ENCODE measurements at places on chromosomes 2 and 18. TPM values are rescaled to one million over a fixed set of nuclear protein-coding genes. Genes with fewer than 3 reads are reported as not detected.

SULT1C2 gene
- 0.85 TPM for total RNA-seq

LIPG gene
- 19.6 TPM for total RNA-seq

ZEB2 gene
- total RNA-seq: 109 TPM

DNA sequence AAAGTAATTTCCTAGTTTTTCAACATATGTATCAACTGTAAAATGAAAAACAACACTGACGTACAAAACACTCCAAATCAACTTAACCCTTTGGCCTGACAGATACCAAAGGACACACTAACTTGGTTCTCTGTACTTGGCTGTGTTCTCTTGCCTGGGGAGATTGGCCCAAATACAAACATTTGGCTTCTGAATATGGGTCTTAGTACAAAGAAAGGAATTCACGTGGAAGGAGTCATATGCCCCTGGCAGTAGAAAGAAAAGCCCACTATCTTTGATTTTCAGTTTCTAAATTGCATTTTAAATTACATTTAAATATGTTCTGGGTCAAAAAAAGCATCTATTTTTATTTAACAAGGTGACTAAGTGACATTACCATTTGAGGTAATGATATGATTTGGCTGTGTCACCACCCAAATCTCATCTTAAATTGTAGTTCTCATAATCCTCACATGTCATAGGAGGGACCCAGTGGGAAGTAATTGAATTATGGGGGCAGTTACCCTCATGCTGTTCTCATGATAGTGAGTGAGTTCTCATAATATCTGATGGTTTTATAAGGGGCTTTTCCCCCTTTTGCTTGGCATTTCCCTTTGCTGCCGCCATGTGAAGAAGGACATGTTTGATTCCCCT lies 153.6 kb upstream of the CCDC195 start:
- H3K27ac ChIP-seq: no peak overlapping the region
- H3K36me3 ChIP-seq: peaks cover 6% of the 10 kb centered on the region
- peaks cover 3% of the 10 kb centered on the region for H3K27me3 ChIP-seq
- H3K4me1 ChIP-seq: no peaks in the 10 kb centered on the region

DNA sequence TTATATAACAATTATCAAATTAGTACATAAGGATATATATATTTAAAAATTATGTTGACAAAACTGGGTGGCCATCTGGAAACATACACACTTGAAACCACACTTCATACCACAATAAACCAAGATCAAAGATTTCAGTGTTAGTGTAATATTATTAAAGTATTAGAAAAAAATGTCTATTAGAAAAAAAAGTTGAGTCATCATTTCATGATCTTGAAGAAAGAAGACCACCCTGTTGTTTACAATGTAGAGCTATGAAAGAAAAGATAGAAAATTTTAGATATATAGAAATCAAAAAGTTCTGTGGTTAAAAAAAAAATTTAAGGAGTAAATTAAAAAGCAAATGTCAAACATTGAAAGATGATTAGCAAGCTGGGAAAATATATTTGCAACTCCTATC lies 224.5 kb upstream of the CDH20 start:
- no peaks in the 10 kb centered on the region for H3K36me3 ChIP-seq
- H3K4me3 ChIP-seq: no peak overlapping the region
- DNase-seq: no peak
- H3K4me1 ChIP-seq: no peaks in the 10 kb centered on the region

DNA sequence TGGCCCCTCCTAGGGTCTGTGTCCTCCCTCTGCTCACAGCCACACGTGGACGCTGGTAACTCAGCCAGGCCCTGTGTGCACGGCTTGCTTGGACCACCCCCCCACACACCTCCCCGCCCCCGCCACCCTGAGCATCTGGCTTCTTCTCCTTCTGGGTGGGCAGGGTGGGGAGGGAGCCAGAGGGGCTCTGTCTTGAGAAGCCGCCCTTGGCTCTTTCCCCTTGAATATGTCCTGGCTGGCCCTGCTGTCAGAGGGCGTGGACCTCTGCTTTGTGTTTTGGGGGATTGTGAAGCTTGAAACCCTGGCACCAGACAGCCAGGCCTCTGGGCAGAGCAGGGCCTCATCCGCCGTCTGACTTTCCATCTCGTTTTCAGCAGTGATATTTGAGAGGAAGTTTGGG lies 72.1 kb downstream of the GLI2 start:
- peaks cover 2% of the 10 kb centered on the region for H3K27me3 ChIP-seq
- no peak overlapping the region for H3K27ac ChIP-seq
- DNase-seq: no peak
- no peaks in the 10 kb centered on the region for H3K36me3 ChIP-seq
- peaks cover 7% of the 10 kb centered on the region for H3K4me1 ChIP-seq

GRCh38 chr2:12636837-12637581 lies 79.7 kb upstream of the TRIB2 start:
- H3K4me1 ChIP-seq: peaks cover 4% of the 10 kb centered on the region
- H3K27ac ChIP-seq: no peak overlapping the region
- DNase-seq: no peak

- H3K4me3 ChIP-seq: no peak overlapping the region
- no peaks in the 10 kb centered on the region for H3K36me3 ChIP-seq
- no peak for DNase-seq
- no peaks in the 10 kb centered on the region for H3K4me1 ChIP-seq
- no peaks in the 10 kb centered on the region for H3K27me3 ChIP-seq
These were observed 337.7 kb downstream of the MEIS1 start for GRCh38 chr2:66772618-66773017.

- H3K27ac ChIP-seq: no peak overlapping the region
- H3K27me3 ChIP-seq: no peaks in the 10 kb centered on the region
- H3K4me3 ChIP-seq: no peak overlapping the region
- H3K4me1 ChIP-seq: no peaks in the 10 kb centered on the region
- H3K36me3 ChIP-seq: no peaks in the 10 kb centered on the region
These were observed 600.3 kb downstream of the CCDC85A start for GRCh38 chr2:56784046-56784445.

DNA sequence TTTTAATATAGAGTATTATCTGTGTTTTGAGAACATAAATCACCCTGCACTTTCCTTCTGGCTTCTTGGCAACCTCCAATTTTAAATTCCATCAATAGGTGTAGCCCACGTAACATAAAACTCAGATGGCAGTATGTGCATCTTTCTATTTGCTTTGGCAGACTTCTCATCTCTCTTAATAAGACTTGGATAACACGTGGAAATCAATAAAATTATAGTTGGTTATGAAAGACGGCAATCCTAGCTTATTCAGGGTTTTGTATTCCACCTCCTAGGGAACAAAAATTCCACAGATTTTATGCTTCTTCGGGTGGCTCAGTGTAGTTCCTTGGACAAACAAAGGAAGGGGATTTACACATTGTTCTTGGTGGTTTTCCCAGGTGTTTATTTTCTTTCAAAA lies 299.3 kb downstream of the RND3 start:
- H3K36me3 ChIP-seq: no peaks in the 10 kb centered on the region
- H3K27ac ChIP-seq: no peak overlapping the region
- DNase-seq: no peak
- H3K4me3 ChIP-seq: no peak overlapping the region
- H3K27me3 ChIP-seq: no peaks in the 10 kb centered on the region

DNA sequence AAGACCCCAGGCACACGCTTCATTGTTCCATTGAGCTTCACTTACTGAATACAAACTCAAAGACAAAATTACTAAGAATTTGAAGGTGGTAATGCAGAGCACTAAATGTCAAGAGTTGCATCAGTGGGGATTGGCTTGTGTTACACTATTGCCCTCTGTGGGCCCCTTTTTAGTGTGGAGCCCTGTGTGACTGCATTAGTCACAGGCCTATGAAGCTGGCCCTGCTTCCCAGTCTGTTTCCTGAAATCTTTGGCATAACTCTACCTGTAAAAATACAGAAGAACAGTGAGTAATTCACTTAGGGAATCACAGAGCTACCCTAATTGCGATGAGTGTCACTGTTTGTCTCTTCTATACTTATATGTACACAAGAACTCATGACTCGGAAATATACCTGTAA lies 40.0 kb upstream of the STPG4 start:
- no peak overlapping the region for H3K27ac ChIP-seq
- no peak for DNase-seq
- H3K4me1 ChIP-seq: peaks cover 19% of the 10 kb centered on the region
- no peak overlapping the region for H3K4me3 ChIP-seq

DNA sequence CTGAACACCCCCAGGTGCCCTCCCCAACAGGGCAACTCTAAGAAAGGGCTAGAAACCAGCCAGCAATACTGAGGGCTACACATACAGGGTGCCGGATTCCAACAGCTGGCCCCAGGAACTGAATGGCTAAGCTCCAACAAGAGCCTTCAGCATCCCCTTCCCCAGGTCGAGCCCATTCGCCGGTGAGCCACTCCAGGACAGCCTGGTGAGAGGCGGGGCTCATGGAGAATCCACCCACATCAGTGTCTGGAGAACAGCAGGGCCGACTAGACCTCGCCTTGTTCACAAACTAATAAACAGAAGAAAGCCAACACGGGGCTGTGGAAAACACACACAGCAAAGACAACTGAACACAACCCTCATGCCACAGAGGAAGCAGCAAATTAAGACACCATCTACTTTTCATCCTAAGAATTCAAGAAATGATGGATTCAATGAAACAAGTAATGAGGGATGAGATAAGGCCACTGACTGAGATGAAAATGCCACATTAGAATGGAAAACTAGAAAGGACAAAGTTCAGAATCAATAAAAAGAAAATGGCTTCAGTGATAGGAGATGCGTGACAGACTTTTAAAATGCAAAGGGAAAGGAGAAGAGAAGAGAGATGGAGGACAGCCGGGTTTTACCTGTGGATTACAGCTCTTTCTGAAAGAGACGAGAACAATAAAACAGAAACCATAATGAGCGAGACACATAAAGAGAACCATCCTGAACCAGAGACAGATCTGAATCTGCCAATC lies 8.2 kb downstream of the PER2 start:
- peaks cover 4% of the 10 kb centered on the region for H3K36me3 ChIP-seq
- no peaks in the 10 kb centered on the region for H3K27me3 ChIP-seq
- DNase-seq: no peak
- H3K4me3 ChIP-seq: no peak overlapping the region
- H3K27ac ChIP-seq: no peak overlapping the region
- peaks cover 8% of the 10 kb centered on the region for H3K4me1 ChIP-seq

All from endothelial cell (in vitro differentiated cells).